ENCODE measurements at places on chromosomes 3 and 15. TPM values are rescaled to one million over a fixed set of nuclear protein-coding genes. Genes with fewer than 3 reads are reported as not detected.

DNA sequence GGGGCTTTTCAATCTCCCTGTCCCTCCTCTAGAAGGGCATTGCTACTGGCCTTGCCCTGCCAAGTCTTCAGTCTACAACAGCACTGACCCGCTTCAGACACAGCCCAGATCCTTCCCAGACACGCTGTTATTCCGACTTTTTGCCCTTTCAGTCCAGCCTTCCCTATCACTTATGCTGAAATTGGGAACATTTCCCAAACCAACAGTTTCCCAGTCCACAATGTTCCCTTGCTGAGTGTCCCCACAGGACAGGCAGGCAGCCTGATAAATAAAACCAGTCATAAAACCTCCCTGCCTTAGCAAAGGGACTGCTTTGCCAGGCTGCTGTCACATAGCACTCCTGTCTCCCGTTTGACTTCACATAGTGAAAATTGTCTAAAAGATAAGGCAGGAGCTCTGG is 43.5 kb downstream of the GOLGA6L2 start:
- H3K4me1 ChIP-seq = no peaks in the 10 kb centered on the region
- no peaks in the 10 kb centered on the region for H3K27me3 ChIP-seq
- H3K27ac ChIP-seq = no peak overlapping the region
- no peaks in the 10 kb centered on the region for H3K36me3 ChIP-seq
- DNase-seq = no peak

DNA sequence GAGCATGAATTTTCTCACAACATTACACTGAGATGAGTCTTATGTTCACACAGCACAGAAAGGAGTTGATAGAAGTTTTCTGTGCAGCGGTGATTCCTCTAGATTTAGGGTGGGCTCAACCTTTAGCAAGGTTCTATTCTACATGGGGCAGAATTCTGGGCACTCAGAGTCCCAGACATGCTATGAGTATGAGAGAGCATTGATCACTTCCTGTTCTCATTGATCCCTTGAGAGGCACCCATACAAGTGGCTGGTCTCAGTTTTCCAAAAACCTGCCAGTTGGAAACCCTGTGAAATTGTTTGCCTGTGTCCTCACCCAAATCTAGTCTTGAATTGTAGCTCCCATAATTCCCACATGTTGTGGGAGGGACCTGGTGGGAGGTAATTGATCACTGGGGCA is 112.5 kb upstream of the NR2F2 start:
- H3K27me3 ChIP-seq = no peaks in the 10 kb centered on the region
- H3K36me3 ChIP-seq = no peaks in the 10 kb centered on the region
- no peak overlapping the region for H3K27ac ChIP-seq
- DNase-seq = no peak

BUB1B gene
- 12.8 TPM for polyA plus RNA-seq

UBP1 gene
- polyA plus RNA-seq = 78.3 TPM

TTLL13 gene
- 0.33 TPM for polyA plus RNA-seq

Data from large intestine (tissue), 12 donors.